ENCODE measurements at places on chromosomes 7 and 10.

GRCh38 chr7:142812437-142813215 lies 41.9 kb downstream of the PRSS2 start:
- no peak for DNase-seq

DNA sequence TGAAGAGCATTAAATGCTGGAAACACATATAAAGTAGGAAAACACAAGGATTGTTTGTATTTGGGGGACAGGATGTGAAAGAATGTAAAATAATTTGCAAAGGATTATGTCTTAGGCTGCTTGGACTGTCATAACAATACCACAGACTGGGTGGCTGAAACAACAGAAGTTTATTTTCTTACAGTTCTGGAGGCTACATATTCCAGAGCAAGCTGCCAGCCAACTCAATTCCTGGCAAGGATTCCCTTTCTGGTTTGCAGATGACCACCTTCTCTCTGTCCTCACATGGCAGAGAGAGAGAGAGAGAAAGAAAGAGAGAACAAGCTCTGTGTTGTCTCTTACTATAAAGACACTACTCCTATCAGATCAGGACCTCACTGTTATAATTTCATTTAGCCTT lies 8.8 kb upstream of the LAMB4 start:
- no peak for DNase-seq

DNA sequence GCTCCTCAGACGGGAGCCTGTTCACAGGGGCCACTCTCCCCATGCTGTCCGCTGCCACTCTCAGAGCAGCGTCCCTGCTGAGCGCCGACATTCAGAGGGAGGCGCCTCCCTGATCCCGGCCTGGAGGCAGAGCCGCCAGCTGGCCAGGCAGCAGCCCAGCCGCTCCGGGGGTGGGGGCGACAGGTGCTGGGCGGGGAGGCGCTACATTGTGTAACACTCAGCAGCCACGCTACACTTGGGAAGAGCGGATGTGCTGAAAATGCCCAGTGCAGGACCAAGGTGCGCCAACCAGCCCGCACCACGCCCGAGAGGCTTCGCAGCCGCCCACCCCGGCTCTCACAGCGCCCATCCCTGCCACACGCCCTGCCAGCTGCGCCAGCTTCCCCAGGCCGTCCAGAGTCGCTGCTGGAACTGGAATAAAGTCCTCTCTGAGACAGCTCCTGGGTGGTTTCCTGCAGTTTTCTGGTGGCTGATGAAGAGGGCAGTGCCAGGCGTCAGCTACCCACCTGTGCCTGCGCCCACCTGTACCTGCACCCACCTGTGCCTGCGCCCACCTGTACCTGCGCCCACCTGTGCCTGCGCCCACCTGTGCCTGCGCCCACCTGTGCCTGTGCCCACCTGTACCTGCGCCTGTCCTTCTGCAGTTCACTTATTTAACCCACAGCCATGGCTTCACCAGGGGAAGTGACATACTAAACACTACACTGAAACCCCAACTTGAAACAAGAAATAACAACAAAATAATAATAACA lies 25.7 kb downstream of the STK32C start:
- DNase-seq, result no peak

DNA sequence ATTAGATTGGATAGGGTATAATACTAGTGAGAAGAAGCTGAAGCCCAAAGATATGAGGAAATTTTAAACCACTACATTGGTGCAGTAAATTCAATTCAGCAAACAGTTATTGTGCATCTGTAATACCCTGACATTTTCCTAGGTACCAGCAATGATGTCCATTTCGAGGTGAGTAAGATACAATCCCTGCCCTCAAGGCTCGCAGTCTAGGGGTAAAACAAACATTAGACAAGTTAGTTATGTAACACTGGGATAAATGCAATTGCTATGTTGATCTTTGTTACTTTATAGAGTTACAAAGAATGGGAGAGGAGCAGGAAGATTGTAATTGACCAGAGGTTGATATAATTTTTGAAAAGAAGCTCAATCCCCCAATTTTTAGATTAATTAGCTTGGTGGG lies 168.1 kb downstream of the PRKG1 start:
- no peak for DNase-seq

GRCh38 chr7:89549768-89550167 lies 604.5 kb upstream of the STEAP1 start:
- DNase-seq, result no peak

DNA sequence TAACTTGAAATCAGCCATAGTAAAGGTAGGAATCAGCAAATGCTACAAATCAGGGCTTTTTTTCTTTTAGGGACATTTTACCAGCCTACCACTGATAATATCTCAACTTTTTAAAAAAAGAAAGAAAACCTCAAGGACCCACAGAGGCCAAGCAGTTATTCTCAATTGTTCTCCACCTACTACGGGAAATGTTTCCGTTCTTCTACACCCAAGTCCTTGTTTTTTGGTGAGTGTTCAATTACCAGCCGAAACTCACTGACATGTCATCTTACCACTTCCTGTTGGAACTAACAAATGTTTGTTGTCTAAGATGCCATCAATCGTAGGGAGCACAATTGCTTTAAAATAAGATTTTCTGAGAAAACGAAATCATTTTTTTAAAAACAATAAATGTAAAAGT lies 50.2 kb upstream of the CDK1 start:
- DNase-seq, result no peak

DNA sequence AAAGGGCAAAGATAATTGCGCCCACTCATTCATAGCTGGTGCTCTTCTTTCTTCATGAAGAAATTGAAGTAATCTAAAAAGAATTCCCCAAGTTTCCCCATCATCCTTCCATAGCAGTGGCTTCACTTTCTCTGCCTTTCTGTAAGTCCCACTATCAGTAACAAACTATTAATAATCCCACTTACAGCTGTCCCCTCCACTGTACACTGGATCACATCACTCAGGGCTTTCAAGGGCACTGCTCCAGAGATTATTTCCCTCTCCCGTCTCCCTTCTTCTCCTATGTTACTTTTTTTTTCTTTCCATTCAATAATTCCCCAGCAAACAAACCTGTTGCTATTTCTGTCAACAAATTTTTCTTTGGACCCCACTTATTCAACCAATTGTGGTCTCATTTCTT lies 16.2 kb downstream of the DNAJB9 start:
- no peak for DNase-seq

DNA sequence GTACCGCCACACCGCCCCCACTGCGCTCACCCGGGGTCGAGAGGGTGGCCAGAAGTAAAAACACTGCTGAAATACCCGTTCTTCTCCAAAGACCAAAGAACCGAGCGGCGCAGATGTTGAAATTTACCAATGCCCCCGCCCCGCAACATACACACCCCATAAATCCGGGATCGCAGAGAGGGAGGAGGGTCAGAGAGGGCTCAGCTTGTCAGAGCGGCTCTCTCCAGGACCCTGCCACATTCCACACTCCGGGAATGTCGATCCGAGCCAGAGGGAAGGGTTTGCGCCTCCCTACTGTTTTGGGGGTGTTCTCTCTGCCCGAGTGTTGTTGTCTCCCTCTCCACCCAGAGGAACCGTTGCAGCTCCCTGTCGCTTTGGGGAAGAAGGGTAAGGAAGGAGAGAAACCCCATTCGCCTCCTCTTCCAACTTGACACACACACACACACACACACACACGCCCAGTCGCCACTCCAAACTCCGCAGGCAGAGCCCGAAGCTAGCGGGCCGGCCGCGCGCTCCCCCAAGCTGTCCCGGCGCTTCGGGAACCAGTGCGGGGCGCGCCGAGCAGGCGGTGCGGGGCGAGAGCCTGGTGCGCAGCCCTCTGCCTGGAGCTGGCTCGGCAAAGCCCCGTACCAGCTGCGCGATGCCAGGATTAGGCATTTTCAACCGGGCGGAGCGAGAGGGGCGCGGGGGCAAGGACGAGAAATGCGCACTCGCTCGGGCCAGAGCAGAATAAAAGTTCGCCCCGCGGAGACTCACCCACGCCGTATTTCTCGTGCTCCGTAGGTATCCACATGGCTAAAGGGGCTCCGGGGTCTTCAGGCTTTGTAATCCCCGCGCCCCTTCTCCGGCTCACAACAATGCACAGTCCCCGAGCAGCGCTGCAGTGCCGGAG lies 609 bp downstream of the DOCK4 start:
- DNase-seq, result no peak

GRCh38 chr7:32033006-32033405 lies 37.2 kb downstream of the PDE1C start:
- no peak for DNase-seq

DNA sequence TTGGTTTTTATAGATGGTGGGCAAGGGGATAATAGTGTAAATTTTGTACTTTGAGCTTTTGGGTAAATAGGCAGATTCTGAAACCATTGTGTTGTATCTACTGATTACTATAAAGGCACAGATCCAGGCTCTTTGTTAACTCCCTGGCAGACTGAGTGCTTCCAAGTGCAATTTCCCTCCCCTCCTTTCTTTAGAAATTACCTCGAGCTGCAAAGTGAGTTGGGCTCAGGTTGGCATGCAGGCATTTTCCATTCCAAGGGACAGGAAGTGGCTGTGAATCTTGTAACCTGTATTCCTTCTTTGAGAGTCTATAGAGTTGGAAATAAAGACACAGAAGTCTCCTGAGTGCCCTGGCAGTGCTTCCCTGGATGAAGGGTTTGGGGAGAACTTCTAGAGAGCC lies 494.2 kb upstream of the GALNT17 start:
- DNase-seq, result no peak

GRCh38 chr10:6796231-6796630 lies 216.2 kb upstream of the PRKCQ start:
- DNase-seq, result no peak

- no peak for DNase-seq
These were observed 691 bp upstream of the PPA1 start for GRCh38 chr10:70233939-70234300.
